ENCODE measurements at places on chromosomes 7 and 10. TPM values are rescaled to one million over a fixed set of nuclear protein-coding genes. Genes with fewer than 3 reads are reported as not detected.

GRCh38 chr10:35541720-35542119, 63.4 kb upstream of the GJD4 start:
- DNase-seq = no peak

DNA sequence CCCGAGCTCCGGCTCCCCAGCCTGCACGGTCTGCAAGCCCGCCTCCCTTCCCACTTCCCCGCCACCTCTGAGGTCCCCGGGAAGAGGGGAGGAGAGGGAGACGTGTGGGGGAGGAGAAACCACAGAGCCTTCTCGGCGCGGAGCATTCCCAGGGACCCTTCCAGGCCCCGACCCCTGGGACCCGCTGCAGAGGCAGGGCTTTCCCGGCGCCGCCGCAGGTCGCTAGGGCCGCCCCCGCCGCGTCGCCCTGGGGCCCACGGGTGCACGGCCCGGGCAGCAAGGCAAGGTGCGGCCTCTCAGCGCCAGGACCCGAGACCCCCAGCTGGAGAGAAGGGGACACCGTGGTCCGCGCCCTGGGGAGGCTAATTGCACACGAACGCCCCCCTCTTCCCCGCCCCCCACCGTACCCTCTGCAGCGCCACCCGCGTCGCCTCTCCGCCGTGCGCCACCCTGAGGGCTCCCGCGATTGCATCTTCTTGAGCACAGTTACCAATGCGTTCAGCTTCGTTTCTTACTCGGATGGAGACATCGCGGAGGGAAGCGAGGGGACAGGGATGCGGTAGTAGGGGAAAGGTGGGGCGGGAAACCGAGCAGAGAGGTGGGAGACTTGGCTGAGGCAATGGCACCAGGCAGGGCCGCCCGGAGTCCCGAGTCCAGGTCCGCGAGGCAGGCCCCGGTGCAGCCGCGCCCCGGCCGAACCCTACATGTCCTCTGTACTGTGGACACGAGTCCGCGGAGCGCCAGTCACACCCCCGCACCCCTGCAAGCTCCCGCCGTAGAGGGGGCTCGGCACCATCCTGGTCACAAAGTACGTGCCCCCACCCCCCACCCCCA, 28.9 kb downstream of the SKIDA1 start:
- DNase-seq = peak; percentile 53

DNA sequence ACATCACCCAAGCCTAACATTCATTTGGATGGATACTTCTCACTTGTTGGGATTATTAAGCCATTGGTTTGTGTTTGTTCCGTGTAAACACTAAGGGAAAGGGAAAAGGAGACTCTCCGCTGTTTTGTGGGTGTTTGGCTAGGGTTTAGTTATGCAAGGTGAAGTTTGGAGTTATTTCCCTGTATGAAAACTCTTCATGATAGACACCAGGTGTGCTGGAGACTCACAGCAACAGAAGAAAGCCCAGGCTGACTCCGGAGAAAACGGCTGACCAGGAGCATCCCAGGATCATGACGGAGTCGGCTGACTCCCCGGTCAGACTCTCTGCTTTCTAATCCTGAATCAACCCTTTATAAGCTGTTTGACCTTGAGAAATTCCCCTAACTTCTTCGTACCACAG, 94.1 kb upstream of the KLF6 start:
- DNase-seq = no peak

DNA sequence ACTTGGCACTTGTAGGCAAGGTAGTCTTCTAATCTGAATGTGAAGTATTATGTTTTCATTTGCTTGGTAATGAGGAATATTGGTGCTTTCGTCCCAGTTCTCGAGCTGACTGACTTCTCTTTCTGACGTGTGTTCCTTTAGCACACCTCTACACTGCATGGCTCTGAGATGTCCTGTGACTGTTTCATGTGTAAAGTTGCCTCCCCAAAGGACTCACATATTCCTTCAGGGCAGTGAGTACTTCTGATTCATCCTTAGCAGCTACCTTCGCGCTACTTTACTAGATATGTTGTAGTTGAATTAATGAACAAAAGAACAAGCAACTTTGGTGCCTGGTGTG, 113.7 kb downstream of the EGFR start:
- DNase-seq = no peak

- no peak for DNase-seq
Measured at GRCh38 chr10:116886772-116887171, 37.5 kb downstream of the ENO4 start.

- no peak for DNase-seq
Measured at GRCh38 chr10:49049660-49050059, 65.7 kb downstream of the VSTM4 start.

- DNase-seq = no peak
Measured at GRCh38 chr7:14639801-14640200, 262.8 kb downstream of the DGKB start.

DNA sequence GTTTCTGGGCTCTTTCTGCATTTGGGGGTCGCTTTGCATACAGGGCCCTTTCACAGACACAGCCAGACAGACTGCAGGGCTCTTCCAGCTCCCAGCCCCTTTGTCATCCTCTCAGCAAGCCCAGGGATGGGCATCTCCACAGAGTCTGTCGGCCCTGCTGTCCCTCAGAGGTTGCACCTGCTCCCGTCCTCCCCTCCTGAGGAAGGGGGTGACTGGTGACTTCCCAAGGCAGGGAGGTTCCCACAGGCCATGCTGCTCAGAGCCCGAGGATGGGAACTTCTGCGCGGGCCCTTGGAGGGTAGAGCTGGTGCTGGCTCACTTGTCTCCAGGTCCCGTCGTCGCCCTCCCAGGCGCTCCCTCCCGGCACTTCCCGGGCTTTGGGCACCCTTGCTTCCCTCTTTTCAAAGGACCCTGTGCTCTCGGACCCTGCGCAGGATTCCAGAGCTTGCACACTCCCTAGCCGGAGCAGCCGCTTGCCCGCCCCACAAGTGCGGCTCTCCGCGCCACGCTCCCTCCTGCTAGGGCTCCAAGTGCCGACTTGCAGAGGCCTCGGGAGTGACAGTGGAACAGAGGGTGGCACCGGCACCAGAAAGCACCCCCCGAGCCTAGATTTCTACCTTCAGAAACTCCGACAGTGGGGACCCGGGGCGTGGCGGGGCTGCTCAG, 152.5 kb downstream of the PRKAG2 start:
- no peak for DNase-seq

DNA sequence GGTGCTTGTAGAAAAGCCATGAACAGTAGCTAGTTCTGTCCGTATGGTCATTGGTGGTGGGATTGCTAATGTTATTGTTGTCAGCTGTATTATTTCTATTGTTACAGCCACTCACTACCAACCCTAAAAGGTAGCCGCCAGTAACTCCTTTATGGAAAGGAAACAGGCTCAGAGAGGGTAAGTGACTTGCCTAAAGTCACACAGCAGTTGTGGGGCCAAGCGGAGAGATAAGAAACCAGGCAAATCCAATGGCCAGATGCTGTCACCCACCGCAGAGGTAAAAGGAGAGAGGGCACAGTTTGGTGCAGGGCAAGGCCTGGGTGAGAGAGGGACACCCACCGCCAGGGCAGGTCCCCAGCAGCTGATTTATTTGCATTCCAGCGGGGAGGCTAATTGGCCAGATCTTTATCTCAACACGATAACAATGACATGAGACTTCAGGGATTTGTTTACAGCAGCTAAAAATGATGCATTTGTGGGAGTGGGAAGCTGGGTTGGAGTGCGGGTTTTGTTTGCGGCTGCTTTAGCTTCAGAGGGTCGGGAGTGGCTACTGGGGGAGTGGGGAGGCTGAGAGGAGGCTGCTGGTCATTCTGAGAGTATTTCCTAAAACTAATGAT, 8.6 kb upstream of the NKX2-3 start:
- no peak for DNase-seq

DNA sequence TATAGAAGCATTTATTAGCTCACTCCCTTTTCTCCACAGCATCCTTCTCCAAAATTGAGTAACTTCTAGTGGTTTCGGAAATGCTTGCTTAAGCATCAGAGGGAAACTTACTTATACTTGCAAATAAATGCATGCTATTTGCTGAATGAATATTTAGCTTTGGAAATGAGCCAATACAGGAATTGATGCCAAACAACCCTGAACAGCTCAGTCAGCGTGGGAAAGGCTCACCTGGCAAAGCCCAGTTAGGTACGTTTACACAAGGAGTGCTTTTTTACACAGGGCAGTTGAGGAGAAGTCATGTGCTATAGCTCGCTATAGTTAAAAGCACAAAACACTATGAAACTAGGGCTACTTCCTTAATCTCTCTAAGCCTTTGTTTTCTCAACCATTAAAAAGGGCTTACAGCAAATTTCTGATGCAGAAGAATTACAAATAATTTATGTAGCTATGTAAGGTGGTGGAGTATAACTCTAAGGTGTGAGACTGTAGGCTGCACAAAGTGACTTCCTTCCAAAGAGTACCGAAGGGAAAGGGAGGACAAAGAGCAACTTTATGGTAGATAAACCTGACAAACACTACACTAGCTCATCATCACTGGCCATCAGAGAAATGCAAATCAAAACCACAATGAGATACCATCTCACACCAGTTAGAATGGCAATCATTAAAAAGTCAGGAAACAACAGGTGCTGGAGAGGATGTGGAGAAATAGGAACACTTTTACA, 498.2 kb downstream of the PHTF2 start:
- DNase-seq = no peak

- DNase-seq = no peak
Measured at GRCh38 chr7:129037585-129037984, 17.3 kb downstream of the TNPO3 start.

GRCh38 chr7:2450198-2451107, 25.7 kb downstream of the GRIFIN start:
- no peak for DNase-seq

- no peak for DNase-seq
Measured at GRCh38 chr7:75885036-75885435, 6.2 kb downstream of the RHBDD2 start.

- peak; percentile 77 for DNase-seq
Measured at GRCh38 chr7:42573881-42574672, 337.1 kb upstream of the GLI3 start.

- no peak for DNase-seq
Measured at GRCh38 chr10:8044908-8045725, 9.4 kb upstream of the GATA3 start.

GRCh38 chr10:82037076-82037475, 162.1 kb downstream of the NRG3 start:
- DNase-seq = peak; percentile 4

DNA sequence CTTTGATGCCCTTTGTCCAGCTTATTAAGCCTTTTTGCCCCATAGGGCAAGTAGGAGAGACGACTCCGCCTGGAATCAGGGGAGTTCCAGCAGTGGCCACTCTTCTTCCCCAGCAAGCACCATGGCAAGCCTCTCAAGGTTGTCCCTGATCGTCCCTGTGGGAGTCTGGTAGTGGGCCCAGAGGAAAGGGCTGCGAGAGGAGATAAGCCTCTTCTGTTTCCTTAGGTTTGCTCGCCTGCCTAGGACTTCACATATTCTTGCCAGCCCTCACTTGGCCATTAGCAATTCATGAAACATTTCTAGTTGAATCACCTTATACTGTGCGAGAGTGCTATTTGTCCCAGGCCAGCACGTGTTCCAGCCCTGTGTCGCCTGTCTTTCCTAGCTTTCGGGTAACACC, 47.8 kb upstream of the CPN1 start:
- DNase-seq = no peak

DNA sequence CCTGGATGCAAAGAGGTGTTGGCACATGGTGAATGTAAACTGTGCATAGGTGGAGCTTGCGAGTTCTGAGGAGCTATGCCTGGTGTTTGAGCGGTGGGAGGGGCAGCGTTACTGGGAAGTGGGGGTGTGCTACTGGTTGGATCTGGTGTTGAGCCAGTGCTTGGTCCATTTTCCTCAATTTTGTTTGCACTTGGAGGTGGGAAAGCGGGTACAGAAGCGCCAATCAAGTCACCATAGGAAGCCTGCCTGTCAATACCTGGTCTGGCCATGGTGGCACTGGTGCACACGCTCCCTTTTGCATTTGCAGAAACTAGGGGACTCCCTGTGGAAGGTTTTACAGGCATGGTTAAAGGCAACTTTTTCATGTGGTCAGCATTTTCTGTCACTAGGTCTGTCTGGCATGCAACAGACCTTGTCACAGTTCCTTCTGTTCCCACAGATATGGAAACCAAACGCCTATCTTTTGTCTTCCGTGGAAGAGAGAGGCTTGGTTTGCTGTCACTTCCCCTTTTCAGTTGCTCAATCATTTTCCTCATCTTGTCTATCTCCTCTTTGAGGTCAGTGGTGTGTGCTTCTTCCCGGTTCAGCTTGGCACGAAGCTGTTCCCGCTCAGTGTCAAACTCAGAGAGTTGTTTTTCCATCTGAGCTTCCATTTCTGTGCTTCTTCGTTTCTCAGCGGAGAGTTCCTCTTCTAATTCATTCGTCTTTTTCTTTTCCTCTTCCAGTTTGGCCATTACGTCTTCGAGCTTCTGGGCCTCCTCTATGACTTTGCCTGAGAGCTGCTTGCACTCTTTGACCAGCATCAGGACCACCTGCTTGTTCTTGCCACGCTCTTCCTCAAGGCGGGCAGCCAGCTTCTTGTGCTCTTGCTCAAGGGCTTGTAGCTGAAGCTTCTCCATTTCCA, 81.1 kb downstream of the CTTNBP2 start:
- DNase-seq = no peak

DNA sequence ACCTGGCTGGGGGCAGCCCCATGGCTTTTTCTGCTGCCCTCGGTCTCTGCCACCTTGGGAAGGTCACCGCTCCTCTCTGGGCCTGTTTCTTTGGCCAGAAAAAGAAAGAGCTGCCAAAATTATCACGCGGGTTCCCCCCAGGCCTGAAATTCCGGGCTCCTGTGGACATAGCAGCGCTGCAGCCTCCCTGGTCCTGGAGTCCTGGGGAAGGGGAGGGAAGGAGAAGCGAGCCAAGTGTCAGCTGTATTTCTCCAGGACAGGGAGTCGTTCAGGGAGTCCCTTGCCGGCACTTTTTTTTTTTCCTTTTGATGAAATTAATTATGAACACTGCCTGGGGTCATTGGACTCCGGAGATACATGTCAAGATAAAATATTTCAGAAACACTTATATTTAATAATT, 152.3 kb upstream of the GPR26 start:
- no peak for DNase-seq

DNA sequence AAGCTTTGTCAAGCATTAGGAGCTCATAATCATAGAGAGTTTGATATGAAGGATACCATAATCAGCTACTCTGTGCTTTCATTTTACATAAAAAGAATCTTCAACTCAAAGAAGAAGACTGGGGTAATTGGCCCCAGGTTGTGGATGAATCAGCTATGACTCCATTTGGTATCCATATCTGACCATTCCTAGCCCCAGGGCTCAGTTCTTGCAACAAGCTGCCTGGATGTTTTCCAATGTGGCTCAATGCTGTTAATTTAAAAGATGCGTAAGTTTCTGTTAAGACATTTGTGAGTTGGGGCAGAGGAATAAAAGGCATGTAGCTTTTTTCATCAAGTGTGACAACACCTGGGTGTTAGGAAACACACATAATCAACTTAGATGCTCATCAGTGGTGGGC, 951.1 kb downstream of the NRG3 start:
- DNase-seq = peak; percentile 16

- no peak for DNase-seq
Measured at GRCh38 chr10:27345455-27345920, 104.9 kb upstream of the ACBD5 start.

The DNAJB6 gene
- 108 TPM for total RNA-seq

The BEND7 gene
- total RNA-seq = 8.1 TPM

The OPN1SW gene
- total RNA-seq = not detected

The CAPZA2 gene
- 139 TPM for total RNA-seq

The VIM gene
- 2,364 TPM for total RNA-seq

The ZNF503 gene
- 3.7 TPM for total RNA-seq

The GIMAP8 gene
- total RNA-seq = not detected

The CYP2C19 gene
- total RNA-seq = not detected

The PKD2L1 gene
- total RNA-seq = not detected

The AIFM2 gene
- total RNA-seq = 9.2 TPM

The RAB19 gene
- total RNA-seq = not detected

The INMT gene
- total RNA-seq = 0.66 TPM

The TAS2R41 gene
- not detected for total RNA-seq

The TACC2 gene
- 1.8 TPM for total RNA-seq

The FXYD4 gene
- total RNA-seq = not detected

The MYPN gene
- 3.8 TPM for total RNA-seq
